Fibroblast of skin of abdomen (primary cell): ENCODE measurements at places on chromosomes 2 and 18.

GRCh38 chr2:234410526-234410925, 86.4 kb downstream of the ARL4C start:
- DNase-seq = no peak

GRCh38 chr2:73852020-73852419, 23.3 kb downstream of the STAMBP start:
- peak; percentile 75 for DNase-seq

DNA sequence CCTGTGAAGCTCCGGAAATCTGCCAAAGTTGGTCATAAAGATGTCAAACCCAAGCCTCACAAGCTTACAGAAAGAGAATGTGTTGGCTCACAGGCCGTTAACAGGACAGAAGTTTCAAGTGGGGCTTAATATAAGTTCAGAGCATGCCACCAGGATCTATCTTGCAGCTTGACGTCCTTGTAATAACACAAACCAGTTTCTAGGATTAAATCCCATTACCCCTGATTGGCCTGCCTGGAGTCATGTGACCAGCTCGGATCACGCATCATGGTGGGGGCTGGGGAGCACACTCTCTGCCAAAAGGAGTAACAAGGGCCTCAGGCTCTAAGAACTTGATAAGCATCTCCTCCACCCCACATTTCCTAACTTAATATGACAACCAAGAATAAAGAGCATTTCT, 38.9 kb upstream of the SCG2 start:
- DNase-seq = no peak

DNA sequence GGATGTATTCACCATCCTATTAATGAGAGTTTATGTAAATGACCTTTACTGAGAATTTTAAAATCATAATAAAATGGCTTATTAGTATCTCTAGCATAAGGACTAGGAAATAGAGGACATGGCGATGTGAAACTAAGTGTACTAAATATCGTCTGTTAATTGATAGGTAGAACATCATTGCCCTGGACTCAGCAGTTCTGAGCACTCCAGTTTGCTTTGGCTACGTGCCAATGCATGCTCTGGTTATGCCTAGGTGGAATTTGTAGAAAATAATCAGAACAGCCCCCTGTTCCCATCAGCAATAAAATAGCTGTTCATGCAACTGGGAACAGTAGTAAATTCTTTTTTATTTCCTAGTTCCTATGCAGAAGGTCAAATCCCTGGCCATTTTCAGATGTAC, 247.8 kb downstream of the DOK6 start:
- DNase-seq = no peak

GRCh38 chr2:226712941-226713340, 86.7 kb downstream of the IRS1 start:
- no peak for DNase-seq

GRCh38 chr2:54510916-54511315, 54.8 kb downstream of the SPTBN1 start:
- peak; percentile 61 for DNase-seq

- peak; percentile 84 for DNase-seq
These were observed 166.2 kb downstream of the TCF4 start for GRCh38 chr18:55421615-55422419.

DNA sequence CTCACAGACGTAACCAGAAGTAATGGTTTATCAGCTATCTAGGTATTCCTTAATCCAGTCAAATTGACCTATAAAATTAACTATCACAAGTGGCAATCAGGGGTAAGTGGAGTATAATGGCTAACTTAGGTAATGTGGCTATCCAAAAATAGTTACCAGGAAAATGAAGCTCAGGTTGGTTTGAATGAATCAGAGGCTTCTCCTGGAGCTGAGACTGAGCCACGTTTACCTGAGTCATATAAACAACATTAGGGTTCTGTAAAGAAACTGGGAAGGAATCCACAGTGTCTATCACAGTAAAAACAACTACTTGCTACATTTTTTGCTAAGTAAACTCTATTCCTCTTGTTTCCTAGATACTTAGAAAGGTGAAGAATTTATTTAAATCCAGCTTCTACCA, 236.0 kb upstream of the SPHKAP start:
- DNase-seq = no peak

DNA sequence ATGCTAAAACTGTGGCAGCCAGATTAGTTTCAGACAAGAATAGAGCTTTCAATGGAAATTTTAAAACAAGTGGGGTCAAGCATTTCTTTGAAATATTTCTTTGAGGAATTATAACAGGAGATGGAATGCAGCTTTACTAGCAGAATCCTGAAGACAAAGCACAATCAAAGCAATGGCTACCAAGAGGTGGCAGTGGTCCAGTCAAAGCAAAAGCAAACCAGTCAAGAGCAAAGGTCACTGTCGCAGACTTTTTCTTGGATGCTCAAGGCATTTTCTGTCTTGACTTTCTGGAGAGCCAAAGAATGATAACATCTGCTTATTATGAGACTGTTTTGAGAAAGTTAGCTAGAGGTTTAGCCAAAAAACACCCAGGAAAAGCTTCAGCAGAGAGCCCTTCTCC, 351.2 kb upstream of the DLGAP1 start:
- DNase-seq = peak; percentile 22

- DNase-seq = no peak
These were observed 195.0 kb downstream of the BCL11A start for GRCh38 chr2:60358476-60358875.

GRCh38 chr2:201436141-201436540, 15.1 kb downstream of the TRAK2 start:
- peak; percentile 59 for DNase-seq
